Esophagus muscularis mucosa (tissue), 4 donors: ENCODE measurements at places on chromosomes 1 and 21.

DNA sequence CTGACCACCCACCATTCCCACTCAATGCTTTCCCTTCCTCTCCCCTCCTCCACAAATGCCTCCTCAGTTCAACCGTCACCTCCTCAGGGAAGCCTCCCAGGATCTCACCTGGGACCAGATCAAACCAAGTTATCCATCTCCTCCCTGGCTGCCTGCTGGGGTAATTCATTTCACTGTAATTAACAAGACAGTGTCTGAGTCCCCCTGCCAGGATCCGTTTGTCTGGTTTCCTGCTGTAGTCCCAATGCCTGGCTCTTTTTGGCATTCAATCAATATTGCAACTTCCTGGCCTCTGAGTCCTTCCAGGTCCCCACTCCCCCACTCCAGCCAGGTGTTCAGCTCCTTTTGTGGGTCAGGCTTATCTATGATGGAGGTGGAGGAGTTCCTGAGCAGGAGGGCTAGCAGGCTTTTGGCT lies 687.7 kb downstream of the PTPRU start:
- no peak for DNase-seq

DNA sequence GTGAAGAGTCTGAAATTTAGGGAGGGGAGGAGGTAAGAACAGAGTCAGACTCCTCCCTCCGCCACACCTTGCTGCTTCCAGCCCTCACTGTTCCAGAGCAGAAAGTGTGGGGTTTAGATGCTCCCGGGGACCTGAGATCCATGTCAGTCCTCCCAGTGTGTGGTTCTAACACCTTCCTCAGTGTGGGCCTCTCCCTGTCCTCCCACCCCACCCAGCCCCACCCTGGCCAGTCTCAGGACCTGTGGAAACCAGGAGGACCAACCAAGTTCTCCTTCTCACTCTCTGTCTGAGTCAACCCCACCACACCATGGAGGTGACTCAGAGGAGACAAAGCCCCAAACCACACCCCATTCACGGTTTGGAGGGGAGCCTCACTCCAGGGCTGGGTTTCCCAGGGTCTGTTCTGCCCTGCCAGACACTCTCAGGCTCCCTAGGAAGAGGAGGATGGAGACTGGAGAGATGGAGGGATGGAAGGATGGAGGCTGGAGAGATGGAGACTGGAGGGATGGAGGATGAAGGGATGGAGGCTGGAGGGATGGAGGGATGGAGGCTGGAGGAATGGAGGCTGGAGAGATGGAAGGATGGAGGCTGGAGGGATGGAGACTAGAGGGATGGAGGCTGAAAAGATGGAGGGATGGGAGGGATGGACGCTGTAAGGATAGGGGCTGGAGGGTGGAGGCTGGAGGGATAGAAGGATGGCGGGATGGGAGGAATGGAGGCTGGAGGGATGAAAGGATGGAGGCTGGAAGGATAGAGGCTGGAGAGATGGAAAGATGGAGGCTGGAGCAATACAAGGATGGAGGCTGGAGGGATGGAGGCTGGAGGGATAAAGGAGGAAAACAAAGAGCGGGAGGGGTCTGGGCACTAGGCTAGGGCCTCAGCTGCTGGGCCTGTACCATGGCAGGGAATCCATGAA lies 100.9 kb upstream of the RUNX3 start:
- DNase-seq = no peak

DNA sequence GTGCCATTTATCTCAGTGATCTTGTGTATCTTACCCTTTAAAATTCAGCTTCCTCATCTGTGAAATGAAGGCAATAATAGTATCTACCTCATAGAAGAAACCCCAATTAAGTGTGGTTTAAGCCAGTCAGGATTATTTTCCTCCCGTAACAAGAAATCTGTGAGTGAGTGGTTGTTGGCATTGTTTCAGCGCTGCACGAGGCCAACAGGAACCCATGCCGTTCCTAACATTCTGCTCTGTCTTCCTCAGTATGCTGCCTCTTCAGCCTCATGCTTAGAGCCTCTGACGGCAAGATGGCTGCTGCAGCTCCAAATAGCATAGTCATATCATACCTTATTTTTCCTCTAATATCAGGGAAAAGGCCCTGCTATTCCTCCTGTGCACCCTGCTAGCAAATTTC lies 289.7 kb downstream of the TM2D1 start:
- no peak for DNase-seq

DNA sequence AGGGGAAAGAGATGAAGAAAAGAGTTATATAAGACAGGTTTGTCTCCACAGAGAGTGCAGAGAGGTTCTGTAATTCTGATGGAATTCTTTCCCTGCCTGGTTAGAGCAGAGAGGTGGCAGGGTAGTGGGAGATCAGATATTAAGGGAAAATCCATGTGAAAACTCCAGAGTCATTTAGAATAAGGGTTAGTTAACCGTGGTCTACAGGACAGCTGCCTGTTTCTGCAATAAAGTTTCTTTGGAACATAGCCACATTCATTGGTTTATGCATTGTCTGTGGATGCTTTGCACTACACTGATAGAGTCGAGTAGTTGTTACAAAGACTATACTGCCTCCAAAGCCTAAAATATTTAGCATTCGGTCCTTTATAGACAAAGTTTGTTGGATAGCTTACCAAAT lies 55.6 kb downstream of the LRRC8D start:
- no peak for DNase-seq

GRCh38 chr1:3352952-3353331 lies 101.5 kb upstream of the ARHGEF16 start:
- DNase-seq = peak; percentile 93

DNA sequence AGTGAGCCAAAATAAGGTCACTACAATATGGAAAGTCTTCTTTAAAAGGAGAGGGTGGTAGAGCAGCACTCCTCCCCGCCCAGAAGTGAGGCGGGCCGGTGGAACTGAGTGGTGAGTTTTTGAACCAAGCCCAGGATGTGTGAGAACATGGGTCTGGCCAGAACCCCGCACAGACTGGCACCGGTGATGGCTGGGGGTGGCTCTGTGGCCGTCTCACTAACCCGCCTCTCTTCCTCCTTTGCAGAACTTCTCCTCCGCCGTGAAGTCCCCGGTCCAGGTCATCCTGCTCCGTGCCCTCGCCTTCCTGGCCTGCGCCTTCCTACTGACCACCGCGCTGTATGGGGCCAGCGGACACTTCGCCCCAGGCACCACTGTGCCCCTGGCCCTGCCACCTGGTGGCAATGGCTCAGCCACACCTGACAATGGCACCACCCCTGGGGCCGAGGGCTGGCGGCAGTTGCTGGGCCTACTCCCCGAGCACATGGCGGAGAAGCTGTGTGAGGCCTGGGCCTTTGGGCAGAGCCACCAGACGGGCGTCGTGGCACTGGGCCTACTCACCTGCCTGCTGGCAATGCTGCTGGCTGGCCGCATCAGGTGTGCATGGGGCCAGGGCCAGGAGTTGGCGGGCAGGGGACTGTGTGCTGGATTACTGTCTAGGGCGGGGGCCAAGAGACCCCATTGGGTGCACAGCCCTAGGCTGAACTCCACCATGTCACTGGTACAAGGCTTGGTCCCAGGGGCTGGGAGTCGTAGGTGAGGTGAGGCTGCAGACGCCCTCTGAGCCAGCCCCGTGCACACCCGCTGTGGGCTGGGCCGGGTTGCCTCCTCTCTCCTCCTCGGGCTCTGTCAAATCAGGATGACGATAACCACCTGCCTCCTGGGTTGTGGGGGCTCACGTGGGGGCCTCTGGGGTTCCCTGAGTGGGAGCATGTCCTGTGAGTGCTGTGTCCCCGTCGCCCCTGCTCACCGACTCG lies 12.4 kb downstream of the TMEM201 start:
- no peak for DNase-seq

DNA sequence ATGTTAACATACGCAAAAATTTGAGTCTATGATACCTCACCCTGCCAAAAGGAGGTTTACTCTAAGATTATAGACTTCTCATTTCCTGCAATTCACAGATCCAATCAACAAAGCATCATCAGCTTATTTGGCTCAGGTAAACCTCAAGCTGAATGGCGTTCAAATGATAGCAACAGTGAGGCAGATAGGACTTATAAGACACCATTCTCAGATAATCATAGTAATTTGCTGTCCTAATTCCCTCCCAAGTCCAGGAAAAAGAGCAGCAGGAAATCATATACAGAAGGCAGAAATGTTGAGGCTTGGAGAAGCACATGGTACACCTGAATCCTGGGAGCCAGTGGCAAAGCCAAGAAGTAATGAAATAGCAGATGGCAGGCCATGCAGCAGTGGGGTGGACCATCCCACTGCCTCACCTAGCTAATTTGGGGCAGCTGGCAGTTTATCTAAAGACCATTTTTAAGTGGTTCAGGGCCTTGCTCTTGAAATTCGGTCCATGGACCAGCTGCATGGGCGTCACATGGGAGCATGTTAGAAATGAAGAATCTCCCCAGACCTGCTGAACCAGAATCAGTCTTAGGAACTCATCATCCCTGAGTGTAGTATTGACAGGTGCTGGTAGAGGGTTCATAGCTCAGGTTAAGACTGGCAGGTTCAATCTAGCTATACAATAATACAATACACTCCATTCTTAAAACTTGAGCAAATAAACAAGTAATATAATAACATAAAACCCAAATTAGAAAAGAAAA lies 57.7 kb downstream of the ASTN1 start:
- no peak for DNase-seq

GRCh38 chr1:86583593-86583992 lies 36.7 kb downstream of the CLCA4 start:
- no peak for DNase-seq

GRCh38 chr1:6028042-6028850 lies 17.4 kb upstream of the KCNAB2 start:
- DNase-seq = no peak

GRCh38 chr1:201539561-201540431 lies 869 bp downstream of the NAV1 start:
- DNase-seq = no peak

GRCh38 chr1:193111641-193112090 lies 6.5 kb upstream of the GLRX2 start:
- DNase-seq = no peak

- DNase-seq = no peak
Measured at GRCh38 chr1:189851806-189852367, 625.8 kb downstream of the BRINP3 start.

GRCh38 chr1:60765204-60765603 lies 317.2 kb upstream of the NFIA start:
- no peak for DNase-seq

GRCh38 chr1:226708342-226708780 lies 30.7 kb downstream of the ITPKB start:
- no peak for DNase-seq

- DNase-seq = no peak
Measured at GRCh38 chr1:66033781-66034180, 241.1 kb downstream of the PDE4B start.

- no peak for DNase-seq
Measured at GRCh38 chr1:77948841-77949424, 29.9 kb downstream of the FUBP1 start.

DNA sequence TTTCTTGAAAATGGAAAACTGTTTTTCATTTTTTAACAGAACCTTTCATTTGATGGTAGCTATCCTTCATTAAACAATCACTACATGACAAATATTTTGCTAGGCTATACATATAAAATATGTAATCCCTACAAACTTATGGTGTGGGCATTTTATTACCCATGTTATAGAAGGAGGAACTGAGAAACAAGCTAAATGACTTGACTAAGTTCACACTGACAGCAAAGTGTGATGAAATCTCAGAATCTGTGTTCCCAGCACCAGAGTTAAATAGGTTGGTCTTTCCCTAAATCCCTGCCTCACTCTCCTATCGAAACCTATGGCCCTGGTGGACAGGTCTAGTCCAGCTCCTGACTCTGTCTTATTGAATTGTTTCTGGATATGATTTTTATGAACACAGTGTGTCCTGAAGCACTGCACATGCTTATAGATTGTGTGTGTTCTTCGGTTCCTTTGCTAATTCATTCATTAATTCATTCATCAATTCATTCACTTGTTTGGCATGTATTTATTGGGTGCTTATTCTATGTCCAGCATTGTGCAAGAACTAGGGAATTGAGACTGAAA lies 301.0 kb downstream of the GRIK1 start:
- DNase-seq = no peak

DNA sequence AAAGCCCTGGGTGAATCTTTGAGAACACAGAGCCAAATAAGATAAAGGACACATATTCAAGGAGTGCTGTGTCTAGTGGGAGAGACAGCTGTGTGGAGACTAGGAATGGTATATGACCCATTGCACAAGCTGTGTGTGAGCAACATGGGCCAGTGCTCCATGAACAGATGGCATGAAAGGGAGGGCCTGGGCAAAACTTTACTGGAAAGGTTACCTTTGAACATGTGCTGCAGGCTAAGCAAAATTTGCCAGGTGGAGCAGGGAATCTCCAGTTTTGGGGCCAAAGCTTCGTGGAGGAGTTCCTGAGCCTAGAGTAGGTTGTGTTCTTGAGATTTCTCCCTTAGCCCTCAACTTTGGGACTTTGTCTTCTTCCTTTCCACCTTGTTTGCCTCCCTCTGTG lies 446.1 kb upstream of the PROX1 start:
- DNase-seq = no peak

DNA sequence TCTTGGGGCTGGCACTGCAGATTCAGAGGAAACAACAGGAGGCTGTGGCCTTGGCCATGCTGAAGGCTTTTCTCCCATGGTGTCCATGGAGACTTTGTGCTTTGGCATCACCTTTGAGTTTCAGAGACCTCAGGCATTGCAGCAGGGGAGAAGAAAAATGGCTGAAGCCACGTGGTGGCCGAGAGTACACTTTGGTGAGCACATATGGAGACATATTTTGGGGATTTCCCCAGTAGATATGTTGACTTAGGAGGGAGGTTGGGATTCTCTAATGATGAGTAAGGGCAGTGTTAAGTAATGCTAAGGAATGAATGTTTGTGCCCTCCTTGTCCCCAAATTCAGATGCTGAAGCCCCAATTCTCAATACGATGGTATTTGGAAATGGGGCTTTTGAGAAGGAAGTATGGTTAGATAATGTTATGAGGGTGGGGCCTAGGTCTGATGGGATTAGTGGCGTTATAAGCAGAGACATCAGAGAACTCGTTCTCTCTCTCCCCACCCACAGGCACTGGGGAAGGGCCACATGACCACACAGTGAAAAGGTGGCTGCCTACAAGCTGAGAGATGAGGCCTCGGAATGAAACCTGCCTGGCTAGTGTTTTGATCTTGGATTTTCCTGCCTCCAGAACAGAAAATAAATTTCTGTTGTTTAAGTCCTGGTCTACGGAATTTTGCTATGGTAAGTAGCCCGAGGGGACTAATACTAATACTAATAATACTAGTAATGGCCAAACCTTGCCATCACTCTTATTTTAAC lies 98.6 kb downstream of the TBX19 start:
- DNase-seq = no peak

DNA sequence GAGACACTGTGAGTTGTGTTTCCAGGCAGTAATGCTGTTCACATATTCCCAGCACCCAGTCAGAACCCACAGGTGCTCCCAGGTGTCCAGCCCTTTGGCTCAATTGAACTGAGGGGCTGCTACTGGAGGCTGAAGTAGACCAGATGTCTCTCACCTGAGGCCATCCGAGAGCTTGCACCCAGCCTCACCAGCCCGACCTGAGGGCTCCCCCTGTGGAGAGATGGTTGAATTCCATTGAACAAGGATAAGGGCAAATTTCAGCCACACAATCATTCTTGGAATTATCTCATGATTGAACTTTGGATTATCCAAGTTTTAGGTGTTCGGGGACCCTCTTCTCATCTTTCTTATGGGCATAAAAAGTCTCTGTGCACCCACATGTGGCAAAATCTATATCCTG lies 52.1 kb downstream of the OBSCN start:
- DNase-seq = no peak

GRCh38 chr1:11328444-11328843 lies 55.4 kb downstream of the UBIAD1 start:
- no peak for DNase-seq
